AG04450 (cell line): ENCODE measurements at places on chromosomes 16 and 17.
A peak's percentile ranks its signal among the peaks of the same experiment; 100 is the strongest.

DNA sequence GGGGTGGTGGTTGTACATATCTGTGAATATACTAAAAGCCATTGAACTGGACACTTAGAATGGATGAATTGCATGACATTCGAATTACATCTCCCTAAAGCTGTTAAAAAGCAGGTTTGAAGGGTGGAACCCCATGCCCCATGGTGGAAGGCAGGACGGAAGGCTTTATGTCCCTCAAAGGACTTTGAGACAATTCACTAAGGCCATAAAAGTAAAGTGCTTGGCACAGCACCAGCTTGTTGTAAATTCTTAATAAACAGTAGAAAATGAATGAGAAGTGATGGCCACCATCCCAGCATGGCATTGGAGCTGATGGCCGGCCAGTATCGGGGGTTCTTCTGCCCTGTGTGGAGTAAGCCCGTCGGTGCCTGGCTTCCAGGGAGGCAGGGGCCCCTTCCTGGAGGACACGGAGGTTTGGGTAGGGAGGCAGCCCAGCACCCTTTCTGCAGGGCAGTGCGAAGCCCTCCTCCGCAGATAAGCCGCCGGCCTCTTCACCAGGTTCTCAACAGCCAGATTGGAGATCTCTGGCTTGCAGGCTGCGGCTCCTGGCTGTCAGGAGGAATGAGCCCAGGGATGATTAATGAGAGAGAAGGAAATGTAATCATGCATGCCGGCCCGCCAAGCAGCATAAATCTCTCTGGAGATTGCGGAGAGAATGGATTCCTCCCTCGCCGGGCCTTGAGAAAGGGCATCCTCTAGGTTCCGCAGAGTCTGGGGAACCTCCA, 346.9 kb downstream of the FOXL1 start:
- DNase-seq: peak; percentile 78

DNA sequence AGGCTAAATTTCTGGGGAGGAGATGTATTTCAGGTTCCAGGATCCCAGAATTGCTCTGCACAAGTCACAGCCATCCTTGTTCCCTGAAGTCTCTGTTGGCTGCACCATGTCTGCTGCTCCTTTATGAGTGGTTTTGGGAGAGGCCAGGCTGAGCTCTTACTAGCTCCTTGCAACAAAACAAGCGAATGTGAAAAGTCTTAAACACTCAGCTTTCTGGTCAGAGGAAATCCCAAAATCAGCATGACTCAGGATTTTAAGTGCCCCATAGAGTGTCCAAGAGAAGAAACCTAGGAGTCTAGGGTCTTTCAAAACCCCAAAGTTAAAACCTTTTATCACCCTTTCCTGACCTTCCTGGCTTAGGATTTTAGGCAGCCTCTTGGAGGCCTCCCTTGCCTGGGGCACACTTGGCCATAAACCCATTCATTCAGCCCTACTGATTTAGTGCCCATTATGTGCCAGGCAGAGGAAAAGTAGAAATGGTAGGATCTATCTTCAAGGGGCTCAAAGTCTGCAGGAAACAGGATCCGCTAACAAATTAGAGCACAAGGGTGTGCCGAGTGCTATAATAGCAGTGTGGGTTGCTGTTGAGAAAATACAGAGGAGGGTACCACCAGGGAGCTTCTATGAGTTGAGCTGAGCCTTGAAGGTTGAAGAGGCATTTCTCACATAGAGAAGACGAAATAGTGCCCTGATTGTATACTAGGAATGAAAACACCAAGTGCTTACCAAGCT, 36.9 kb downstream of the SOST start:
- DNase-seq: no peak

- no peak for DNase-seq
Observed at GRCh38 chr17:65990593-65990992, 201.3 kb downstream of the CEP112 start.

GRCh38 chr16:66935314-66936011, at the start of gene CES2:
Gene CES2, plus strand, starts transcription at chr16:66935516. Its CDS starts 120 bp downstream, at chr16:66935636.
- DNase-seq: no peak

GRCh38 chr16:68257906-68258800, 6.2 kb upstream of the SLC7A6 start:
- no peak for DNase-seq

- peak; percentile 36 for DNase-seq
Observed at GRCh38 chr16:34078691-34079090, 619.3 kb downstream of the TP53TG3F start.

- DNase-seq: no peak
Observed at GRCh38 chr17:27078296-27078695, 215.6 kb upstream of the WSB1 start.

DNA sequence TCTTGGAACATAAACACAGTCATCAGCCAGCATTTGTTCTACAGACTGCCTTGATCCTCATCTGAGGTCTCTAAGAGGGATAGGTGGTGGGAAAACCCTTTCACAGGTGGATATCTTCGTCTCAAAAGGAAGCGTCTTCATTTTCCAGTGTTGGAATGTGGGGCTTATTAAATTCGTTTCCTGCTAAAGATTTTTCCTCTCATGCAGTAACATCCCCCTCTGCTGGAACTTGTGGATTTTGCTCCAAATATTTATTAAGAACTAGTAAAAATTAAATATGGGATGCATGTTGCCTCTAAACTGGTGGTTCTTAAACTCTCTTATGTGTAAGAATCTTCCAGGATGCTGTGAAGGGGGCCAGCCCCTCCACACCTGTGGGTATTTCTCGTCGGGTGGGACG, 20.1 kb upstream of the MLYCD start:
- DNase-seq: peak; percentile 18

- DNase-seq: no peak
Observed at GRCh38 chr17:76379646-76380376, 4.6 kb upstream of the SPHK1 start.

GRCh38 chr17:8126491-8127066, 2.7 kb upstream of the HES7 start:
- DNase-seq: no peak

DNA sequence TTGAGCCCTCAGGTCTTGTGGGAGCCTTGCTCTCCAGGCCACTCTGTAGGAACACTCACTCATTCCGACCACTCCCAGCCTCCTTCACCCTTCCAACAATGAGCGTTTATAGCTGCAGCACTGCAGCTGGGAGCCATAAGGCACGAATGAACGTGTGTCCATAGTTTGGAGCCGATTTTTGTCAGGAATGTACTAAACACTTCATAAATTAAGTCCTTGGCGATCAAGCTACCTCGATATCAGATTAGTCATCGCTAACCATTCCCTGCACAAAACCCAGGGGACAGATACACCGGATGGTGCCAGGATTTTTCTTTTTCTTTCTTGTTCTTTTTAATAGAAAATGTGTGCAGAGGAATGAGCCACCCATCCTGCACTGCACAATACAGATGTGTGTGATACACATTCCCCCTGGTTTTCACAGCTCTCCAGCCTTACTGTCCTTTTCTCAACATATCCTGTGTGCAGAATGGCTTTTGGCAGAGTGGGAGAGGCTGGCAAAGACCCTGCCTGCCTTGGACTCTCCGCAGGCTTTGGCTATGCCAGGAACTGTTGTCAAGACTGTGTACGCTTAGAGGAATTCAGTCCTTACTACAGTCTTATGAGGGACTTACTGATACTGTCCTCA, 68.4 kb upstream of the ELAC2 start:
- DNase-seq: no peak

DNA sequence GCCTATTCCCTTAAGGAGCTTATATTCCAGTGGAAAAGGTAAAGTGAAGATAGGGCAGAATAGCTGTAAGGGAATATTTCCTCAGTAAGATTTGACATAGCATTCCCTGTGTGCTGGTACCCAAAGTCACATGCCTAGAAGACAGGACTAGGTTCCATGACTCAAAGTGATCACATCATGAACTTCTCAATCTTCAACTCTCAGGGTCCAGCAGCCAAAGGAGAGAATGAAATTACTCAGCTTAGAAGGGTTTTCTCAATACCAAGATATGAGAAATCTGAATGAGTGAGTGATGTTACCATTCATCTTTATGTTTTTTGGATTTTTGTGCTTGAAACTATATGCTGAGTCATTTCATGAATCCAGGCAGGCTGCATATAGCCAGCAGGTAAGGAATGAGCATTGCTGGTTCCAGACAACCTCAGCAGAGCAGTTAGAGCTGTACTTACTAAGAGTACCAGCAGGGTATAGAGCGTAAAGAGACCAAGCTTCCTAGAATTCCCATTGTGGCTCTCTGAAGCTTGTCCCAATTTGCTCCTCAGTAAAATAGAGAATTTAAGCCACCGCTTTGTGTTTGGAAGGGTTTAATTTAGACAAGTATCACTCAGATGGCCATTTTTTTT, 91.1 kb downstream of the ANKFN1 start:
- DNase-seq: no peak

DNA sequence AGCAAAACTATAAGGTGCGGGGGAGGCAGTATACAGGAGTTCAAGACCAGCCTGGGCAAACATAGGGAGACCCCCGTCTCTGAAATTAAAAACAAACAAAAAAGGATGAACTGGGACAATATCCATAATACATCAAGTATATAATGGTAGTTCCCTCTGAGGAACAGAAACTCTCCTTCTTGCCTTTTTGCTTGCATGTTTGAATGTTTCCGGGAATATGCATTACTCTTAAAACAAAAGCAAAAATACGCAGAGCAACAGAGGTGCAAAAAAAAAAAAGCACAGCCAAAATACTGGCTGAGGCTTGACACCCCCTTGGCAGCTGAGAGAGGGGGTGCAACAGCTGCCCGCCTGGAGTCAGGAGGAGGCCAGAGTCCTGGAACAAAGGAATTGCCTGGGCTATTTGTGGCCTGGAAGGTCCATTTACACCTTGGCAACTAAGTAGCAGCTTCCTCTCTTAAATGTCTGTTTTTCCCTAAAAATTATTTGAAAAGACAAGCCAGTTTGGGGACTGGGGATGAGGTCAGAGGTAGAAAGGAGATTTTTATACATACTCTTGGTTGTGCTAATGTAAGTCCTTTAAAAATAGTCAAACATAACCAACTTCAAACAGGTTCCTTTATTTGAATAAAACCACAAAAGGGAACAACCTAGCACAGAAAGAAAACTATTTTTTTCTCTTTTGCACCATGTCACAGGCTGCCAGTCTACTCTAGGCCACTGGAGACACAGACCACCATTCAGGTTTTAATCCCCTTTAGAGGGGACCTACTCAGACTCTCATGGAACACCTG, 19.5 kb downstream of the USP7 start:
- no peak for DNase-seq

DNA sequence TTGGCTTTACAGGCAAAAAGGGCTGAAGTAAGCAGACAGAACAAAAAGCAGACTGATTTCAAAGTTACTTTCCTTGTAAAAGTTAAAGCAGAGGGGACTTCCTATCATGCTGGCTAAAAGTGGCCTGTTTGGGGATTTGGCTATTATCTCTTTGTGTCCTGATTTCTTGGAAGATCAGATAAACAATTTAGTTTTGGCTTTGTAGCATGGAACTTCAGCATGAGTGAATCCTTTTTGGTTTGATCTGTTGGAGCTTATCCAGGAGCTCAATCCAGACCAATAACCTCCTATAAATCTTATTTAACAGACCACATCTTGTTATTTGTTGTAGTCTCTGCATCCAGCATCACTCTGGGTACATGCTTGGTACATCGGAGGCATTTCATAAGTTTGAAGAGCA, 8.9 kb upstream of the RNF112 start:
- no peak for DNase-seq

GRCh38 chr17:42000413-42001133, 16.7 kb downstream of the DNAJC7 start:
- no peak for DNase-seq

- DNase-seq: no peak
Observed at GRCh38 chr17:76570877-76571471, 14.7 kb downstream of the ST6GALNAC2 start.

GRCh38 chr16:4702466-4702808, 9.1 kb downstream of the NUDT16L1 start:
- DNase-seq: no peak

DNA sequence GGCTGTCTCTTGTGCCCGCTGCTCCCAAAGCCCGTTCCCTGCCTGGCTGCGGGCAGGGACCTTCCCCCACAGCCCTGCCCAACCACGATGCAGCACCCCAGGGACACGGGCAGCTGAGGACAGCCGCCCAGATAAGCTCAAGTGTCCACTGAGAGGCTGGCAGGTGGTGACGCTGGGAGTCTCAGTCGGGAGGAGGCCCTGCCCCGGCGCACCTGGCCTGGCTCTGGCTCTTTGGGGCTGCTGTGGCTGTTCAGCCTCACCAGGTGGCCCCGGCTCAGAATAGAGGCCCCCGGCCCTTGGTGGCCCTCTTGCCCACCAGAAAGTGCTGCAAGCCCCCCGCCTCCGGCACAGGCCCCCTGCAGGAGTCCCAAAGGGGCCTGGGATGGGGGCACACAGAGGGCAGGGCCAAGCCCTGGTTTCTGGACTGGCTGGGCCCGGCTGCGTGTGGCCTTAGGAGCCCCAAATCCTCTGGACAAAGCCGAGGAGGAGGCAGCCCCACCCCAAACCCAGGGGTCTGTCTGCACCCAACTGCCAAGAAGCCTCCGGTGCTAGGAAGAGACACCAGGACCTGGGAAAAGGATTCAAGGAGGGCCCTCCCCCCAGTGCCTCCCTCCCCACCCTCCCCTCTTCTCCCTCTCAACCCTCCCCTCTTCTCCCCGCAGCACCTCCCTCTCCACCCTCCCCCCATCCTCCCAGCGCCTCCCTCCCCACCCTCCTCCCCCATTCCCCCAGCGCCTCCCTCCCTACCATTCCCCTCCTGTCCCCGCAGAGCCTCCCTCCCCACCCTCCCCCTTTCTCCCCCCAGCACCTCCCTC, 5.3 kb downstream of the NTHL1 start:
- no peak for DNase-seq

DNA sequence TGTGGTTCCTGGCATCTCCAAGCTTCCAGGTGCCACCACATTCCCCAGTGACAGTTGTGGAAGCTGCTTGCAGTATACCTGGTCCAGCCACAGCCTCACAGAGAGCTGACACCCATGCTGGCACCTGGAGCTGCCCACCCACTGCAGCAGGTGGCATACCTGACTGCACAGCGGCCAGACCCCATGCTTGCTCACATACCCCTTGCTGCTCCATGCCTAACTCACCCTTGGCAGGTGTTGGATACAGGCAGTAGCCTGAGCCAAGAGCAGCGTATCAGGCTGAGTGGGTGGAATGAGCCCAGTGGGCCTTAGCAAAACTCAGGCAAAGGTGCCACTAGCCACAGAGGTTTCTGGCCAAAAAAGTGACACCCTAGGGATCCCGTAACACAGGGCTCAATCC, 232.3 kb downstream of the CEP112 start:
- no peak for DNase-seq

- DNase-seq: no peak
Observed at GRCh38 chr17:50055055-50055425, 870 bp upstream of the ITGA3 start.

- no peak for DNase-seq
Observed at GRCh38 chr16:85592700-85593493, 20.2 kb upstream of the GSE1 start.

- no peak for DNase-seq
Observed at GRCh38 chr17:42577140-42577531, 393 bp downstream of the PSMC3IP start.
